ENCODE measurements at places on chromosomes 4 and X.

GRCh38 chr4:11869191-11869870, 440.6 kb upstream of the HS3ST1 start:
- DNase-seq: no peak

DNA sequence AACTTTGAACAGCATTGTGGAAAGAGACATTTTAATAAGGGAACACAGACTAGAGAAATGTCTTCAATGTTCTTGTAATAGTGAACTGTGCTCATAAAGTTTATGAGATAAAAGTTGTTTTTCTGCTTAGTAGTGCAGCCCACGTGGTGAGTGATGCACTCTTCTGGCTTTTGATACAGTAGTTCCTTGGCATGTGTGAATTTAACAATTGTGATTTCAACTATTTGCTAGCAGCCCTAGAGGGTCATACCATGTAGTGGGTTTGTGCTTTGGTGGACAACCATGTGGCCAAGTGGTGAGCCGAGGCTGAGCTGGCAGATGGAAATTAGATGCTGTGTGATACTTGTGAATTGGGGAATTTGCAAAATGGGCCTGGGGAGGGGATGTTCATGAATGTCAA, 116.2 kb upstream of the SLC4A4 start:
- DNase-seq: no peak

- DNase-seq: no peak
Measured at GRCh38 chrX:155262970-155263754, 1.1 kb downstream of the RAB39B start.

DNA sequence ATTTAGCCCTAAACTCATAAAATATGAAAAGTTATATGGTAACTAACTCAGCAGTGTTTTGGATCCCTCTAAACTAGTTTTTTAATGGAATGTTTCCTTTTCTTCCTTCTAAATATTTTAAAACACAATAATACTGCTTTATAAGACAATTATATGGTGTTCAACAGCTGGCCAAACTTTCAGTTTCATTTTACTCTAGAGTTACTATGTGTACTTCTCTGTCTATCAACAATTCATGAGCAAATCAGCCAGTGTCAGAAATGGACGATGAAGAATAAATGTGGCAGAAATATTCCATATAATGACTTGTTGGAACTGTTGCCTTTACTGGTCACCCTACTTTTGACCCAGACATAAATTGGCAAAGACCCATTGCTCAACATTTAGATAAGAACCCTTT, 64.8 kb upstream of the CXXC4 start:
- no peak for DNase-seq

DNA sequence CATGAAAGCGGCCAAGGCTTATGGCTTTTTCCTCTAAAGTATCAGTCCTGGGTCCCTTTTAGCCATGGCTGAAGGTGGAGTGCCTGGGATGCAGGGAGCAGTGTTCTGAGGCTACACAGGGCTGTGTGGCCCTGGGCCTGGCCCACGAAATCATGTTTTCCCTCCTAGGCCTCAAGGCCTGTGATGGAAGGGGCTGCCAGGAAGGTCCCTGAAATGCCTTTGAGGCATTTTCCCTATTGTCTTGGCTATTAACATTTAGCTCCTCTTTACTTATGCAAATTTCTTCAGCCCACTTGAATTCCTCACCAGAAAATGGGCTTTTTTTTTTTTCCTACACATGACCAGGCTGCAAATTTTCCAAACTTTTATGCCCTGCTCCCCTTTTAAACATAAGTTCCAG, 657.0 kb downstream of the DACH2 start:
- no peak for DNase-seq

DNA sequence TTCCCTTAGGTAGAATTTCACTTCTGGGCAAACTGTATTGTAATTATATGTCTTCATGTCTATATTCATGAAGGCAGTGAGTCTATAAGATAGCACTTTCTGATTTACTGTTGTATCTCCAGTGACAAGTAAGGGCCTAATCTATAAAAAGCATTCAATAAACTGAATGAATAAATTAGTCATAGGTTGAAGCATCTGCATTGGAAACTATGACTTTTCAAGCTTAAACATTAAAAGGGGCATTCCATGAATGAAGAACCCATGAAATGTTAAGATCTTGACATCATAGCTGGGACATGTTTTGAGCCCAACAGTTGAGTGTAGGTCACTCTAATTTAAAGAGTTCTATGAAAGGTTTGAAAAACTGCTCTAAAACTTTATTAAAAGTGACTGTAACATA, 159.3 kb upstream of the LCORL start:
- DNase-seq: no peak

DNA sequence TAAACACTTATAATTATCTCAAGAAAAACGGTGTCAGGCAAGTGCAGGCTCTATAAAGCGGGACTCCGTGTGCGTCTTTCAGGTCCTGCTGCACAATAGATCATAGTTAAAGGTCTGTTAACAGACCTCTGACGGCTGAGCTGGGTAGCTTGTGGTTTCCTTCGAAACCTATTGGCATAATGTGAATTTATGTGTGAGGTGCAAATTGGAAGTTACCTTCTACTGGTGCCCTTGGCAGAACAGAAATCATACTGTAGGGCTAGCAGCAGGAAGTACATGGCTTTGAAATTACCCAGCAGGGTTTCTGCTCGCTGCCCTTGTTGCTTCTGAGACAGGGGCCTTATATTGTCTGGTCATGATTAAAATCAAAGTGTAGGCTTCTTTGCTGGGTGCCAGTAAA, 216.4 kb upstream of the HAND2 start:
- no peak for DNase-seq

DNA sequence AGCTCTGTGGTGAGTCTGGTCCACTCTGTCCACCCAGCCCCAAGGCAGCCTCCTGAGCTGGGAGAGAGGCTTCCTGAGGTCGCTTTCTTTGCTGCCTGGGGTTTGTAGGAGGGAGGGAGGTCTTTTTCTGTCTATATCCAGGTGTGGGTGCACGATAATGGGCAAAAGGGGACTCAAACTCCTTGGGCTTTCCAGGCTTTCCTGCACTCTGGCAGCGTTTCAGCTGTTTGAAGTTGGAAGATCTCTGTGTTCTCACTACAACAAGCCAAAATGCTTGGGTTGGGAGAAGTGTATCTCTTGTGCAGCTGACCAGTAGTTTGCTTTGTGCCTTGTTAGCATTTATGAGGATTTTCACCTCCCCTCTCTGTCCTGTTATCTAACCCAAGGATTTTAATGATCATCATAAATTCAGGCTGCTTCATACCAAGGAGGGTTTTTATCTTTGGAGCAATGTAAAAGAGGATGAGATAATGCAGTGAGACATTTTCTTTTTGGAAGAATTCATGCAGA, 126.3 kb downstream of the REPS2 start:
- DNase-seq: no peak

DNA sequence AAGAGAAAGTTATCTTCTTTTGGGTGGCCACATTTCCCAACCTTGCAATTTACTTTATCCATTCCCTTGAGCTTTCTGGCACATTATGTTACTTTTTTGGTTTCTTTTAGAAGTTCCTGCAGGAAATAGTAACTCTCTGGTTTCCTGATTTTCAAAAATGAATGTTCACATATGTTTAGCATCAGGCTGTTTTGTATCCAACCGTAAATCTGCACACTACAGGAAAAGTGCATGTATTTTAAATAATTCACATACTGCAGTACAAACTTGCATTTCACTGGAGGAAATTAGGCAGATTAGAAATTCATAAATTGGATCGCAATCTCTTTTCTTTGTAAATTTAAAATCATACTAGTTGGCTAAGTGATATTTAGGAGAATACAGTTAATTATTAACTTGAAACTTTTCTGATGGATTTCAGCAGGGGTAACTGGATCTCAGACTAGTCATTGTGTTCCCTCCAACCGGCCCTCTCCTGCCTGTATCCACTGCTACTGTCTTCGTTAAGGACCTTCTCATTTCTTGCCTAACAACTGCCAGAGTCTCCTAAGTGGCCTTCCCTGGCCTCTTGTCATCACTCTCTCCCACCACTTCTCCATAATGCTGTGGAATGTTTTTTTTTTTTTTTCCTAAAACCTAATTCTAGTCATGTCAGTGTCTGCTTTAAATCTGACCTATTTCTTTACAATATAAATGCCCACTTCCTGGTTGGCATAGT, 137.2 kb downstream of the UNC5C start:
- no peak for DNase-seq

DNA sequence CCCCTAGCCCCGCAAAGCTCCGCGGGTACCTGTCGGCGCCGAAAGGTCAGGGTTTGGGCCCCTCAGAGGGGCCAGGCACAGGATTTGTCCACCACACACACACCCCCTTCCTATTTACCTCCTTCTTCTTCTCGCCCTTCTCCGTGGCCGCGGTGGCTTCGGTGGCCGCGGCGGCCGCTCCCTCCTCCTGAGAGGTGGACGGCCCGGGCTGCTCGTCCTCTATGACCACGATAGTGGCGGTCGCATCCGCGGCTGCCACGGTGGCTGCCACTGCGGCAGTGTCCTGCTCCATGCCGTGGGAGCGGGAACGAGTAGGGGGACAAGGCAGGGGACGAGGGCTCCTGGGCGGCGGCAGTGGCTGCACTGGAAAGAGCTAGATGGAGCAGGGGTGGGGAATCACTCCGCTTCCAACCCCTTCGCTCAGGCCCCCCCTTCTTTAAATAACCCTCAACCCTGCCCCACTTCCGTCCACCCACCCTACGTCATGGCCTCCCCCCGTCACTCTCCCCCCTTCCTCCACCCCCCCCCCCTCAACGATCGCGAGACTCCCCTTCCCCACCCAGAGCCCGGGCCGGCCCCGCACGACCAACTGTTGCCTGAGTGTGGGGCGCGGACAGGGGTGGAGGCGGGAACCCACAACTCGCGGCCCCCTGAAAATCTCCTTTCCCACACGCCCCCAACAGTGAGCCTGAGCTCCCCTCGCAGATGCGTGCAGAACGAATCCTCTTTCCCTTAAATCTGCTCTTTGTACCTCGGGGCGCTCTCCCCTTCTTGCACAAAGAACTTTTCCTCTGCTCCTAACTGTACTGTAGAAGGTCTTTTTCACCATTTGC, at the start of gene SMARCA1:
TSS of gene SMARCA1 (minus strand) at position 412 of the 833 bp plus-strand sequence. CDS start at position 292, 120 bp downstream.
- DNase-seq: peak; percentile 7

DNA sequence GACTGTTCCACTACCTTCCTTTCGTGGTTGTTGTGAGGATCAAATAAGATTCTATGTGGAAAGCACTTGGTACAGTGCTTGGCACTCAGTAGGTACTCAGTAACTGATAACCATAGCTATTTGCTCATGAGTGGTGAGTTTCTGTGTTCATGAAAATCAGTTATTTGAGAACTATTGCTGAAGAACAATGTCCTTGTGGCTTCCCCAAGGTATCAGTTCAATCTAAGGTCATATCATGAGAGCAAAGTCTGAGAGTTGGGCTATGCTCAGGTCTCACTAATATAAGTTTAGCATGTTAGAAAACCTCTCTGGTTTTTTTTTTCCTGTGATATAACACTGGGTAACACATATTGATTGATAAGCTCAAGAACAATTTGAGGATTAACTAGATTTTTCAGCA, 147.8 kb downstream of the GRIA3 start:
- no peak for DNase-seq

DNA sequence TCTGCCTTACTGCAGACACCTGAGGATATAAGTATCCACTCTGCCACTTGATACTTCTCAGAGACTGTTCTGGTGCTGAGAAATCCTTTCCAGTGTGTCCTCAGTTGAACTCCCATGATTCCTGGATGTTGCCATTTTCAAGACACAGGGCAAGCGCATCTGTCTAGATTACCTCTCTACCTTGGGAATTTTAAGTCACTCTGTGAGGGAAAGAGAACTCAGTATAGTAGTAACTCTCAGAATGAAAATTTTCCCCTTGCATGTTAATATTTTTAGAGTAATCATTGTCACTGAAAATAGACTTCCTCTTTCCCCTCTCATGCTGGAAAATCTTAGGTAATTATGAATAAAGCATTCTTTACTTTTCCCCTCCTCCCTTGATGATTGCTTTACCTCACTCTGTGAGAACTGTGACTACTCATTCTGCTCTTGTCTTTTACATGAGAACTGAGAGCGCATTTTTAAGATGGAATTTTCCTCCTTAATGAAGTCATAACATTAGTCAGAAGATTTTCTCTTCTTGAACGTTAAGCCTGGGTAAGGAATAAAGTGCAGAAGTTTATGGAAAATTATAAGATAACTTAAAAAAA, 45.0 kb downstream of the TET2 start:
- no peak for DNase-seq

GRCh38 chr4:122776916-122777315, 44.4 kb downstream of the BBS12 start:
- DNase-seq: no peak

- no peak for DNase-seq
Measured at GRCh38 chr4:173707658-173708419, 177.8 kb upstream of the HAND2 start.

GRCh38 chr4:51843309-51844152, 578 bp downstream of the DCUN1D4 start:
- peak; percentile 79 for DNase-seq

DNA sequence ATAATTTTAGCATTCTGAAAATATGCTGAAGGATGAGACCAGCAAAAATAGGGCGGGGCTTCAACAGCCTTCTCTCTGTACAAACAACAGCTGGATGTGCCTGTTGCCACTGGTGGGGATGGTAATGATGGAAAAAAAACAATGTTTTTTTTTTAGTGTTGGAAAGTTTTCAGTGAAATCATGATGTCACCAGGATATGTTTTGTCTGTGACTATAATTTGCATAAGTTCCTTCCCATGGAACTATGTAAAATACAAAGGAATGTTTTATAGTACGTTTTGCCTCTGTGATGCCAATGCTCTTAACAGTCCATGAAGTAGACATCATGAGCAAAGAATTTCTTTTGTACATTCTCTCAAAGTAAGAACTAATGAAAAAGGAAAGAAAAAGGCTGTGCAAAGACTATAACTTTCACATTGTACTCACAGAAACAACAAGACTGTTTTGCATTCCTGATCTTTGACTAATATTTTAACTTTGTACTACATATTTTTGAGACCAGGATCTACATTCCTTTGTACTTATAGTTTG, 589.7 kb downstream of the SPRY1 start:
- DNase-seq: no peak

GRCh38 chrX:68721991-68722860, 74.8 kb downstream of the STARD8 start:
- DNase-seq: no peak

DNA sequence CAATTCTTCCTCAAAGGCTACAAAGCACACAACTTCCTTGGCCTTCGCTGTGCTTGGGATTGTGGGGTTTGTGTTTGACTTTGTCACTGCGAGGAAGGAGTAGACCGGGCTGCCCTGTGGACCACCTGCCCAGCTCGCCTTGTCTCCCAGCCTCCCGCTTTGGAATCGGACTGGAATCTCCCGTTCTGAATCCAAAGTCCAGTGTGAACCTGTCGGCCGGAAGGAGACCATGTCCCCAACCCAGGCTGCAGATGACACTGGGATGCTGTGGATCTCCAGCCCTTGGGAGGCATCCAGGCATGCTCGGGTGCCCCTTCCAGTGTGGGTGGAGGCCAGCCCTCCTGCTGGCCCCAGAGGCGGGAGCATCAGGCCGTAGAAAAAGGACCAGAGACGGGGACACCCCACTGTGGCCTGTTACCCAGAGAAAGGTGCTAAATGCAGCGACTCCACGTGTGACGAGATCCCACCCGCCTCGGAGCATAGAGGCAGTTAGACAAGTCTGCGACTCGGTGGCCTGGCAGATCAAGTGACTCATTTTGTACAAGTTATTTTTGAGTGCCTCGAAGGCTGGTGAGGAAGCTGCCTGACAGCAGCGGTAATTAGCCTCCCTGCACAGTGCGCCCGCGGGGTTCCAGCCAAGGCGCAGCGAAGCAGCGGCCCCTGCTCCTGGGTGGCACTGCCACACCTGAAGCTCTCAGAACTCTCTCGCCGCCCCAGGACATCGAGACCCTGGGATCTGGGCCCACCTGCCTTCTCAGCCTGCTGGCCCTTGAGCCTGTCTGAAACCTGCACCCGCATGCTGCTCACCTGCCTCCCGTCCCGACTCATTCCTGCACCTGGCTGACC, 57.5 kb downstream of the ADRA2C start:
- DNase-seq: peak; percentile 44

GRCh38 chr4:145736241-145736831, 56.4 kb downstream of the C4orf51 start:
- no peak for DNase-seq
